Stimulated activated CD8-positive, alpha-beta memory T cell treated with anti-CD3 and anti-CD28 coated beads, Interleukin-15, amount 100 ng/mL, for 48 hours (primary cell): ENCODE measurements at places on chromosomes 13 and 19.

DNA sequence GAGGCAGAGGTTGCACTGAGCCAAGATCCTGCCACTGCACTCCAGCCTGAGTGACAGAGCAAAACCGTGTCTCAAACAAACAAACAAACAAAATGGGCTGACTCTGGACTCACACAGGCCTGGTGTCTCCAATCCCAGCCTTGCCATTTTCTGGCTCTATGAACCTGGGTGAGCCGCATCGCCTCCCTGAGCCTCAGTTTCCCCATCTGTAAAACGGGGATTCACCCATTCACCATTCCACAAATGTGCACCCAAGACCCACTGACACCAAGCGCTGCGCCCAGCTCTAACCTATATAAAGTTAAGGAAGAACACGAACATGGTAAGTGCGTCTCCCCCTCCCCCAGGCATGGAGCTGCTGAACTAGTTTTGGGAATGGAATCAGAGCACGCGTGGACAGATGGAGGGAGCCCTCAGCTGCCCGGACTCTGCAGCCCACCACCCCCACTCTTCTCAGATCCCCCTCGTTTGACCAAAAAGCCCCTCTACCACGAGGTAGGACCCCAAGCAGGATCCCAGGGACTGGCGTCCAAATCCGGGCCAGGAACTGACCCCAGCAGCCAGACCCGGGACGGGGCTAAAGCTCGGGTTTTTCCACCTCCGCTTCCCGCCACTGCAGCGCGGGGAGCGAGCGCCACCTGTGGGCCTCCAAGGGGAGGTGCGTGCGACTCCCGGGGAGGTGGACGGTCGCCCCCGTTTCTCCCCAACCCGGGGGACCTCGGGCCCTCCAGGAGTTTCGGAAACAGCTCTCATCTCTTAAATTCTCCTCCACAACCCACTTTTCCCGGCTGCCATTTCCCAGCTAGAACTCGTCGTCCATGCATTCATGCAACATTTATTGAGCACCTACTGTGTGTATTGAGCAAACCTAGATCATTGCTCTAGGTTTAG, 33.0 kb upstream of the ADGRE5 start:
- DNase-seq = no peak

DNA sequence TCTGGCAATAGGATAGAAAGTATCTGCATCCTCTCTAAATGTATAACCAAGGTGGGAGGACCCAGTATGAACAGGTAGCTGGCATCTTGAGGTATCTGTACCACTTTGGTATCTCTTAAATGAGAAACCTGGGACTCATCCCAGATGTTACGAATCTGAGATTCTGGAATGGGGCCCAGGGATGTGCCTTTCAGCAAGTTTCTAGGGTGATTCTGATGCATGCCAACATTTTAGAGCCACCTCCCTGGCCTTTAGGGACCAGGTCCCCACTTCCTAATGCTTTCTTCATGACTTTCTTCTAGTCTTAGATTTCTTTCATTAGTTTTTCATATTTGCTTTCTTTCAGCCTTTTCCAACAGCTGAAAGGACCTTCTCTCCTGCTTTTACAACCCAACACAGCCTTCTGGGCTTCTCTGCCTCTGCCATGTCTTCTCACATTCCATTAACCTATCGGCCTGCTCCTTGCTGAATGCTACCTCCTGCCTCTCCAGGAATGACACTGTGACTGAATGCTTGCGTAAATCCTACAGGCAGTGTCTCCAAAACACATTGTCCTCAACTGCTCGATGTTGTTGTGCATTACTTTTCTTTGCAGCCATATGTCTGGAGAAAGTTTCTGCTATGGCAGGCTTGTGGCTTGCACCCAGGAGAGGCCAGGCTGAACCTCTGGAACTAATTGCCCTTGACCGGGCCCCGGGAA, 284.0 kb downstream of the DNAJC15 start:
- no peak for DNase-seq

GRCh38 chr13:111664696-111665095, 344.3 kb downstream of the TEX29 start:
- no peak for DNase-seq

DNA sequence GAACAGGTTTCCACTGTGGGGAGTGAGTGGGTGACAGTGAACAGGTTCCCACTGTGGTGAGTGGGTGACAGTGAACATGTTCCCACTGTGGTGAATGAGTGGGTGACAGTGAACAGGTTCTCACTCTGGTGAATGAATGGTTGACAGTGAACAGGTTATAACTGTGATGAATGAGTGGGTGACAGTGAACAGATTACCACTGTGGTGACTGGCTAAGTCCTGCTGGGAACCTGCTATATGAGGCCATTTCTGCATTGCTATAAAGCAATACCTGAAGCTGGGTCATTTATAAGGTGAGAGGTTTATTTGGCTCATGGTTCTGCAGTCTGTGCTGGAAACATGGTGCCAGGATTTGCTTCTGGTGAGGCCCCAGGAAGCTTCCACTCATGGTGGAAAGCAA, 637.1 kb downstream of the UQCRFS1 start:
- no peak for DNase-seq

DNA sequence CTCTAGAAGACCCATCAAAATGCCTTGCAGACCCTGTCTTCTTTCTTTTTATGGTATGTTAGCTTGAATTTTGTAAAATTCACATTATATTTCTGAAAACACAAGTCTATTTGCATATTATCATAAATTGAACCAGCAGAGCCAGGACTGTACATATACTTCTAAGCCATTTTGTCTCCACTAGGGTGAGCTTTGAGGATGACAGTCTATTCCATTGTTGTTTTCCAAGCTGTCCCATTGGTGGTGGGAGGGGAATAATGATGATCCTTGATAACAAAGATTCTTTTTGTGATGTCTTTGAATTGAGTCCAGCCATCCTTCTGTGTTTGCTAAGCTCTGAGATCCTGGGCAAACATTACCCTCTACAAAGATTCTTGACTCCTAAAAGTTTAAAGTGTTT, 359.3 kb upstream of the PCDH20 start:
- no peak for DNase-seq

DNA sequence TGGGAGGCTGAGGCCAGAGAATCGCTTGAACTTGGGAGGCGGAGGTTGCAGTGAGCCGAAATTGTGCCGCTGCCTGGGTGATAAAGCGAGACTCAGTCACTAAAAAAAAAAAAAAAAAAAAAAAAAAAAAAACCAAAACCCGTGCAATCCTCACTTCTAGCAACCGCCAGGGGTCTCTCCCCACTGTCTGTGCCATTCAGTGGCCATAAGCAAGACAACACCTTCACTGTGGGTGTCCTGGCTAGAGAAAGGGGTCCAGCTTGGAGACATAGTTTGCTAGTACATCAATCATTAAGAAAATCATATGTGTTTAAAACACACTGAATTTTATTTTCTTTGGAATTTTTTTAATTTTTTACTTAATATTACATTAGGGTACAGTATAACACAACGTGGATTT, 68.2 kb downstream of the RASL11A start:
- no peak for DNase-seq

GRCh38 chr19:8108560-8109445, 40.6 kb downstream of the FBN3 start:
- no peak for DNase-seq

DNA sequence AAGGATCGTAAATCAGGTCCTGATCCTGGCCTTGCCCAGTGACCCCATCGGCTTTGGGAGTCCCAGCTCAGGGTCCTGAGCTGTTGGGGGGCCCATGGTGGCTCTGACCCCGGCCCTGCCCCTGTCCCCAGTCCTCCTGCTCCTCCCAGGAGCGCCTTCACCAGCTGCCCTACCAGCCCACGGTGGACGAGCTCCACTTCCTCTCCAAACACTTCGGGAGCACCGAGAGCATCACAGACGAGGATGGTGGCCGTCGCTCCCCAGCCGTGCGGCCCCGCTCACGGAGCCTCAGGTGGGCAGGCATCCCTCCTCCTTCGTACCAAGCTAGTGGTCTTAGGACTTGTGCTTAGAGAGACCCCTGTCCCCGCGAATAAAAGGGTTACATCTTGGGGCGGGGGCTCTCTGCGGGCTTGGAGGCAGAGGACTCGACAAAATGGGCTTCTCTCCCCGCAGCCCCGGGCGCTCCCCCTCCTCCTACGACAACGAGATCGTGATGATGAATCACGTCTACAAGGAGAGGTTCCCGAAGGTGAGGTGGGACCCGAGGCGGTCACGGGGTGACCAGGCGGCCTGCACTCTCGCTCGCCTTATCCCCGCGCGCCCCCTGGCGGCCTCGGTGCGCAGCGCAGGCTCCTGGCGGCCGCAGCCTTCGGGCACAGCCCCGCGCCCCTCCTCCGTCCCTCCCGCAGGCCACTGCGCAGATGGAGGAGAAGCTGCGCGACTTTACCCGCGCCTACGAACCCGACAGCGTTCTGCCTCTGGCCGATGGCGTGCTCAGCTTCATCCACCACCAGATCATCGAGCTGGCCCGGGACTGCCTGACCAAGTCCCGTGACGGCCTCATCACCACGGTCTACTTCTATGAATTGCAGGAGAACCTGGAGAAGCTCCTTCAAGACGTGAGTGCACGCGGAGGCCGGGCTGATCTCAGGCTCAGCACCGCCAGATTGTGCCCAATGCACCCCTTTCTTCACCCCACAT, 9.1 kb downstream of the MAST1 start:
- peak; percentile 81 for DNase-seq

GRCh38 chr19:58381460-58382212, 806 bp upstream of the ZNF837 start:
- no peak for DNase-seq

DNA sequence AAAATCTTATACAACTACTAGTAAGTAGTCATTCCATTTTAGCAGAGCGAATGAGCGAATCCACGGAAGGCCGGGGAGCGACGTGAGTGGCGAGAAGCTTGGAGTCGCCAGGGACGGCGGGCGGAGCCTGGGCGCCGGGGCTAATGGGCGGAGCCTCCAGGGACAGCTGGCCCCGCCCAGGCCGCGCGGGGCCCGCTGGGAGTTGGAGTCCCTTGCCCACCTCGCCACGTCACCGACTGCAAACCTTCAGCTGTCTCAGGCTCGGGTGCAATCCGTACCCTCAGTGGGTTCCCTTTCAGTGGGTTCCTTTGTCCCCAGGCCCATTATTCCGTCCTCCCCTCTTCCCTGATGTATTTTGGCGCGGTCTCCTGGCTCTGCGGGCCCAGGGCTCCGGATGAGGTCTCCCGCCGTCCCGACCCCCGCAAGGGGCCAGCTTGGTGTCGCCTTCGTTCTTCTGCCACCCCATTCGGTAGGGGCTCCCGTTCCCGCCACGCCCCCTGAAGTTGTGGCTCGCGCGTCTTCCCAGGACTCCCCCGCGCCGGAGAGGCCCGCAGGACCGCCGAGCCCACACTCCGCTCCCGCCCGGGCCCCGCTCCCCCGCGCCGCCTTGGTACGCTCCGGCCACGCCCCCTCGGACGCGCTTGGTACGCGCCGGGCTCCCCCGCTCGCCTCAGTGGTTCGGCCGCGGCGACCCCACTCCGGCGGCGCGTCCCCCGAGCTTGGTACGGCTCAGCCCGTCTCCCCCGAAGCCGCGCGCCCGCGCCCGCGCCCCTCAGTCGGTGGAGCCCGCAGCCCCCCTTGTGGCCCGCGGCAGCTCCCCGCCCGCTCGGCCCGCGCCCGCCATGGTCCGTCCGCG, at the start of gene PTOV1:
PTOV1 (plus strand) TSS at position 673 of the 856 bp plus-strand sequence.
- peak; percentile 76 for DNase-seq

DNA sequence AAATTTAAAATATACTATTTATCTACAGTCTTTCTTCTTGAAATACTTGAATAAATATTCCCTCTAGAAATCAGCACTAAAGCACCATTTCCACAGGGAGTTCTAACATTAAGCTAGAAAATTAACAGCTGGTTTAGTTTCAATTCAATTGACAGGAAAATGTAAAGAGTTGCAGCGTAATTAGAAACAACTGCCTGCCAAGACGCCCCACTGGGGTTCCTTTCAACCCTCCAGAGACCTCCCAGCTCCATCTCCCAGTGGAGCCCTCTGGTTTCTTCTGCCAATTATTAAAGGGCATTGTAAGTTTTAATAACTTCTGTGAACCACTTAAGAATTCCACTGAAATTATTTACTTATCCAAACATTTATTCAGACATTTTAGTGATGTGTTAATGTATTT, 4.2 kb downstream of the GJA3 start:
- no peak for DNase-seq

GRCh38 chr13:33519561-33520467, 234.3 kb upstream of the STARD13 start:
- DNase-seq = no peak

GRCh38 chr19:40529093-40529954, 47.3 kb upstream of the SHKBP1 start:
- peak; percentile 79 for DNase-seq

- peak; percentile 75 for DNase-seq
These were observed 1.4 kb downstream of the CAPNS1 start for GRCh38 chr19:36141039-36141927.

DNA sequence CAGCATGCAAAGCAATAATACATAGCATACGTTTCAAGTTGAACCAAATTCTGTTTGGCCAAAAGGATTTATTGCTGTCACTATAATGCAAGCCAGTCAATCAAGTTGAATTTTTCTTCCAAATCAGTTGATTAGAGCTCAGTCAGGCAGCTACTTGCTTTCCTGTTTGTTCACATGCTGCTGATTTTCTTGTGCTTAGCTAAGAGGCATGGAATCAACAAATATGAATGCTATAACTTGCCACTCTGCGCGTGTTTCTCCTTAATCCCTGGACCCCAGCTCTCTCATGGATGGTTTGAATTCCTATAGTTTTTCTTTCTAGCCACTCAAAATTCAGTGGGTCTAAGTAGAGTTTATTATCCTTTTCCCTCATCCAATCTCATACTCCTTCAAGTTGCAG, 311.3 kb downstream of the KLF5 start:
- no peak for DNase-seq

GRCh38 chr13:112637017-112637801, 49.3 kb upstream of the TUBGCP3 start:
- no peak for DNase-seq

DNA sequence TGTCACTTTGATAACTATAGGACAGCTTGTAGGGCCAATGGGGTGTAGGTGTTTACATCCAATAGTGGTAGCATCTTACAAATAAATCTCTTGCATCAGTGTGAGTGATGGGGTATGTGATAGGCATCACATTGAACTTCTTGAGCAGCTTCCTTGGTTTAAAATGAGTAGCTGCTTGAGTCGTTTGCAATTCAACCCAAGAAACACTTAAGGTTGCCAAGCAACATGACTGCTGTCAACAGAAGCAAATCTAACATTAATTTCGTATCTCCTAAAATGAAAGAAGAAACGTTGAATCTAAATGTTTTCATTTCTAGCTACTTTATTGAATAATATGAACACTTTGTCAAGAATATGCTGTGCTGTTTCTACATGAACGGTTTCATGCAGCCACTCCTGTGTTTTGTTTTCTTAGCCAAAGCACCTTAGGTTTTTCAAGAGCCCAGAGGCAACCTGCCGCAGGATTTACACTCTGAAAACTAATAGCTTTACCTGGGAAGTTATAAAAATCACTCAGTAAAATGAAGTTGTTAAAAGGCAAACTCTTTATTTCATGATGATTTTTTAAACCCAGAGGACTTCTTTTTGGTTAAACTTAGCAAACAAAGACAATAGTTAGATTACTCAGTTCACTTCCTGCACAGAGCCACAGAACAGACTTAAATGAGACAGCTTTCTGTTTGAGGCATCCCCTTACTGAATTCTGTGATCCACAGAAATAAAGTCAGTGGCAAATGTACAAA, 305.2 kb downstream of the MTUS2 start:
- no peak for DNase-seq
